WTC11 (cell line): ENCODE measurements at places on chromosomes 2 and 18. TPM values are rescaled to one million over a fixed set of nuclear protein-coding genes. Genes with fewer than 3 reads are reported as not detected.

- no peak for DNase-seq
Observed at GRCh38 chr18:47929681-47930198, 719 bp downstream of the SMAD2 start.

DNA sequence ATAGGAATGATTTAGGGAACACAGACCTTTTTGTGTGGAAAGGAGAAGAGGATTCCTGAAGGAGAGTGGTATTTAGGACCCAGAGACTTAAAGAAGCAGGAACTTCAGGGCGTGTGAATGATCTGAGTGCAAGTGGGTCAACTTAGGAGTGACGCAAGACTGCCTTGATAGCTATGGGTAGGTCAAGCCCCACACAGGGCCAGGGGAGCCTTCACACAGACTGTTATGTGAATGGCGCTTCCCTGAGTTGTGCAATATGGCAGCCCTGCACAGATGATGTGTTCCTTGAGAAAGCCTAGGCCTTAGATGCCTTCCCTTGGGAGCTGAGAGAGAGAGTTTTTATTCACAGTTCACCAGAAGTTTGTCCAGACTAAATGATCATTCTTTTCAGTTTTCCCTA lies 47.1 kb upstream of the IGFBP5 start:
- no peak for DNase-seq

- DNase-seq, result peak; percentile 57
Observed at GRCh38 chr2:199704358-199705238, 146.4 kb downstream of the FTCDNL1 start.

Gene MC4R
- 0.16 TPM in 1 of 3 replicates, not detected in the others for total RNA-seq

GRCh38 chr2:128464456-128464855 lies 145.8 kb upstream of the HS6ST1 start:
- no peak for DNase-seq

Gene CENPA
- total RNA-seq, result 37.4 to 45.6 TPM (median 40.2 TPM) in 3 replicates

GRCh38 chr2:105744909-105745853 lies at the start of gene NCK2:
Gene NCK2, plus strand, starts transcription at chr2:105744912. Its CDS starts 110,152 bp downstream, at chr2:105855064.
- peak; percentile 44 for DNase-seq

- no peak for DNase-seq
Observed at GRCh38 chr18:73679941-73680712, 467.5 kb downstream of the FBXO15 start.

Gene PLA2R1
- total RNA-seq, result 0.76 to 1.1 TPM (median 0.92 TPM) in 3 replicates

GRCh38 chr18:61681065-61681464 lies 211.7 kb downstream of the RNF152 start:
- no peak for DNase-seq

GRCh38 chr18:7257426-7257740 lies 26.5 kb downstream of the LRRC30 start:
- no peak for DNase-seq

GRCh38 chr2:207412787-207413310 lies 116.9 kb upstream of the CREB1 start:
- no peak for DNase-seq

DNA sequence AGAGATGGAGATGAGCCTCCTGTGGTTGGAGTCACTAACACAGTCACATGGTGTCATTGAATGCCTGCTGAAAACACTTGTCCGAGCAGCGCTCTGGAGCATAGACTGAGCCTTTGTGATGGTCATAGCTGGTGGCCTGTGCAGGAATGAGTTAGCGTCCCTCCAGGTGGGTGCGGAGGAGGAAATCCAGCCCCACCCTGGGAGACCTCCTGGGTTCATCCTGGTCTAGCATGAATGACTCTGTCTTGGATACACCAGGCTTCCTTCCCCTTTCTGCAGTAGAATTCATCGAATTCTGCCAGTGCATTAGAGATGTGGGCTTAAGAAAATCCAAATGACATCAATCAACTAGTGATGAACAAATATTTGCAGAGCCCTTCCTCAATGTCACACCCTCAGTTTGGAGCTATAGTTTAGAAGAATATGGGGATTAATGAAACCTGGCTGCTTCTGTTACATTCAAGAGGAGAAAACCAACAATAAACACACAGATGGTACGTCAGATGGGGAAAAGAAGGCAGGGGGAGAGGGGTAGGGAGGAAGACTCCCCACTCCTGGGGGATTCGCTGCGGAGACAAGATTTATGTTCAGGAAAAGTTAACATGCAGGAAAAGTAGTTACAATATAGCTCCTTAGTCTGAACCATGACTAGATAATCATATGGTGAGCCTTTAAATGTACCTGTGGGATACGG lies 136.7 kb downstream of the DDX1 start:
- no peak for DNase-seq

DNA sequence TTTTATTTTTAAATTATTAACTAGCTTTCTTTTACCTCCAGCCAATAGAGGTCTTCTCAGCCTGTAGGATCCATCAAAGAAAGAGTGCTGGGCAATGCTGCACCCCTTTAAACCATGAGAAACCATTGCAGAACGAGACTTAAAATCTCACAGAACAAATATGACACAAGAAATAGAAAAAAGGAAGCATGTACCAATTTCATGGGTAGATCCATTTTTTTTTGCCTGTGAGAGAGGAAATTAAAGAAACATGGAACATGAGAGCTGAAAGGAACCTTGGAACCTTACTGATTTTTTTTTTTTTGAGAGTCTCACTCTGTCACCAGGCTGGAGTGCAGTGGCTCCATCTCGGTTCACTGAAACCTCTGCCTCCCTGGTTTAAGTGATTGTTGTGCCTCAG lies 14.0 kb downstream of the HRH4 start:
- no peak for DNase-seq

DNA sequence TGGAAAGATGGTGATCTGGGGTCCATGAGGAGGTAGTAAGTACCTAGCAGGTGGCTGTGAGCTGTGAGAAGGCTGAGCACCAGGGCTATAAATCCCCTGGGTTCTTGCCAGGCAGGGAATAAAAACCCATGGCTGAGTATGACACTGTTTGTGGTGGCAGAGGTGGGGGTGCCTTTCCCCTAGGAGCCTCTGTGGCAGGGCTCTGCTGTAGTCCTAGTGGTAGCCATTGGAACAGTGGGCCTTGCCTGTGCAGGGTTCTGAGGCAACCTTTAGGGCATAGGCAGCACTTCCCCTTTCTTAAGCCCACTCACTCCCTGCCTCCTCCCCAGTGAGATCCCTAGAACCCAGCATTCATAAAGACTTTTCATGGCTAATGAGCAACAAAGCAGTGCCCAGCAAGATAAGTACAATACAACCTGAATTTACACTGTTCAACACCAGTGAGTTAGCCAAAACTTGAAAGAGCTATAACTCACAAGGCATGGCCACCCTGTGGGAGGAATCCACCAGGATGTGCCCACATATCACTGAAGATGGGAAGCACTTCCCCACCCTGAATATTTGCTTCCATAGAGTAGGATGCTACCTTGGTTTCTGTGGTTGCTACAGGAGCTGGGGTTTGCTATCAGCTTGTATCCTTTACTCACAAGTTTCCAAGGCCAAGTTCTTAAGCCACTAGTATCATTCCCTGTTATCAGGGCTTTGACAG lies 100.9 kb upstream of the NEUROD1 start:
- peak; percentile 9 for DNase-seq

DNA sequence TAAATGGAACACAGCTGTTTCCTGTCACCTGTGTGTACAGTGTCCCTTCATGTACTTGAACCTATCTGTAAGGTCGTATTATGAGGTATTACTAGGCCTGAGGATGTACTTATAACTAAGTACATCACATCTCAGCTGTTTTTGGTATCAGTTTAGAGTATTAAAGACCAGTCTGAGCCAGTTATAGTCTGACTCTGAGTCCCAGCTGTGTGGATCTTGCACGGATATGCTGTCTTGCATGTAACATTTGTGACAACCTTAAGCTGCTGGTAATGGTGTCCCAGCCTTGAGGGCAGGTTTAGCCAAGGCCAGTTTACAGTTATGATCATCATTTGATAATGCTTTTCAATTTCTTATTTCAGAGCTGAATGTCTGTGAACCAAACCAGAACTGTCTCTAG lies 496.3 kb downstream of the SLC4A3 start:
- DNase-seq, result no peak

GRCh38 chr2:181812106-181812743 lies 79.3 kb upstream of the ITPRID2 start:
- no peak for DNase-seq

Gene CD8A
- total RNA-seq, result 0.27 to 0.44 TPM (median 0.30 TPM) in 3 replicates

- DNase-seq, result no peak
Observed at GRCh38 chr2:190653931-190654330, 5.0 kb downstream of the NAB1 start.

Gene HOXD3
- not detected in 3 replicates for total RNA-seq

DNA sequence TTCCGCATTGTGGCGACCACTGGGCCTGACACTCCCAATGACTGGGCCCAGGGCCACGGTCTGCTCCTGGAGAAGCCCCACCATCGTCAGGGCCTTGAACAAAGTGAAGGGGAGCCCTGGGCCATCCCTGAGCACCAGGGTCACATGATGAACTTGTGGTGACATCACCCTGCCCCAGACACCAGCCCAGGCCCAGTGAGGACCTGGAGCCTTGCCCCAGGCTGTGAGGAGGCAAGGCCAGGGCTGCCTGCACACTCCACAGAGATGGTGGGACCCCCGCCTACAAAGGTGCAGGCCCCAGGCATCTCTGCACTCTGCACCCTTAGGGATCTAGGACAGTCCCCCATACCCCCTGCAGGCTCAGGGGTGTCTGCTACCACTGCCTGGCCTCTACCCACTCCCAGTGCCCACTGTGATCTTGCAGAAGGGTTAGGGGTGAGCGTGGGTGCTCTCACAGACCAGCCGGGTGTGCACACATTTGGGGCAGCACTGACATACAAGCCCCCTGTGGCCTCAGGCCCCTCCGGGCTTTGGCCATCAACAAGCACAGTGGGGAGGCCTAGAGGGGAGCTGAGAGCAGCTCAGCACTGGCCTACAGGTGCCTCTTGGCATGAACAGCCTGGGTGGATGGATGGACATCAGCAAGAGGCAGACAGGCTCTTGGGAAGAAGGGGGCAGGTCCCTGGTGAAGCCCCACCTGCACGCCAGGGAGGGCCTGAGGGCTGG lies 624.0 kb upstream of the LRRTM4 start:
- no peak for DNase-seq

Gene RNU2-63P
- 2.5 to 7.7 TPM (median 5.2 TPM) in 3 replicates for total RNA-seq

Gene CCL20
- not detected in 3 replicates for total RNA-seq

- peak; percentile 39 for DNase-seq
Observed at GRCh38 chr2:28155627-28156026, 237.0 kb upstream of the FOSL2 start.

DNA sequence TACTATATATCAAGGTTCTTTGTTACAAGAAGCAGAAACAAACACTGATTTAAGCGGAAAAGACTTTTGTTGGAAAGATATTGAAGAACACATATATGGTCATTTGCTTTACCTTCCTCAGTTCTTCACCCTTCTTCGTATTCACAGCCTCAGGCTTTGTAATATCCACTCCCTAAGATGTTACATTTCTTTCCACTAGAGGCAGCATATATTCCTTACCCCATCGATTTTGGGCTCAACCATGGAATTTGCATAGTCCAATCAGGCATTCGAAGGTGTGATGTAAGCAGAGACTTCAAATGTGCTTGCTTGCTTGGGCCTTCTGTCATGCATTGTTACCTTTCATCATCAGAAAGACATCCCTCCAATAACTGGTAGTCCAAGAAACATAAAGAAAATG lies 287.4 kb downstream of the PID1 start:
- DNase-seq, result no peak

Gene LRRC30
- not detected in 3 replicates for total RNA-seq

- peak; percentile 81 for DNase-seq
Observed at GRCh38 chr2:151999053-151999452, 99.8 kb downstream of the CACNB4 start.

- peak; percentile 57 for DNase-seq
Observed at GRCh38 chr2:161237392-161238264, 70.6 kb upstream of the PSMD14 start.

GRCh38 chr2:73009177-73009839 lies 62.2 kb downstream of the SFXN5 start:
- no peak for DNase-seq

Gene ASB18
- not detected in 3 replicates for total RNA-seq

Gene SIGLEC15
- total RNA-seq, result 0.30 to 0.48 TPM in 2 of 3 replicates, not detected in the other

GRCh38 chr18:28075501-28075900 lies 101.4 kb downstream of the CDH2 start:
- no peak for DNase-seq

DNA sequence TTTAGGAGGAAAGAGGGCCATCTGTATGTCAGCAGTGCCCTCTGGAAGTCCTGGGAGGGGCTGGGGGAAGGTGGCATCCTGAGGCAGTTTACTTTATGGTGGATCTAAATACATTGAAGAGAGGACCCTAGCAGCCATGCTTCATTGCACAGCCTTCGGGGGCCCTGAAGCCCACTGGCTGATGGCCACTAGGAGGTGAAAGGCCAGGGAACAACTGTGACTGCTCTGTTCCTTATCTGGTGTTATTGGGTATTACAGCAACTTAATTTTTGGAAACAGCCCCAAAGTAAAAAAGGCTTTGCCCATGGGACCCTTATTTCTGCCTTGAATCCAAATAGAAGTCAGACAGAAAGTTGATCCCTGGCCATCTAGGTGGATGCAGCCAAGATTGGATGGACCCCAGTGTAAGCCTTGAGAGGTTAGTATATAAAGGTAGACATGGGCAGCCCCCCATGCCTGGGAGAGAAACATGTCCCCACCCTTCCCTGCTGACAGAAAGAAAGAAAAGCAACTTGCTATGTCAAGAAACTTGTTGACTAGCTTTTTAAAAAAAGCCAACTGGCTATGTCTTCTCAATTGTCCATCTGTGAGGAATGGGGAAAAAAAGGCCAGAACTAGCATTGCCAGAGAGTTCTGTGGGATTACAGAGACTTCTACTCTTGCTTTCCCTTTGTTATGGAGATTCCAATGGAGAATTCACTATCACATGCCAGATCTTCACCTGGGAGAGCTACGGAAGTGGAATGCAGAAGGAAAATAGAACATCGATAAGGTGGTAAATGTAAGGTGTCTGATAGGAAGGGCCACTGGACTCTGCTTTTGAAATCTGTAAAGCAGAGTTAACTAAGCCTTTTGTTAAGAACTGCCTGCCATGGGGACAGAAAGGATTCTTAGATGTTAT lies 58.6 kb upstream of the OSR1 start:
- no peak for DNase-seq

DNA sequence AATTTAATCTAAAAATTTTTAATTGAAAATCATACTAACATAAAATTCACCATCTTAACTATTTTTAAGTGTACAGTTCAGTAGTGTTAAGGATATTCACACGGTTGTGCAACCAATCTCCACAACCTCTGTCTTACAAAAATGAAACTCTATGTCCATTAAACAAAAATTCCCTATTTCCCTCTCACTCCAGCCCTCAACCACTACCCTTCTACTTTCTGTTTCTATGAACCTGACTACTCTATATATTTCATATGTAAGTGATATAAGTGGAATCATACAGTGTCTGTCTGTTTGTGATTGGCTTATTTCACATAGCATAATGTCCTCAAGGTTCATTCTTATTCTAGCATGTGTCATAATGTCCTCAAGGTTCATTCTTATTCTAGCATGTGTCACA lies 34.3 kb upstream of the OSBPL6 start:
- no peak for DNase-seq

DNA sequence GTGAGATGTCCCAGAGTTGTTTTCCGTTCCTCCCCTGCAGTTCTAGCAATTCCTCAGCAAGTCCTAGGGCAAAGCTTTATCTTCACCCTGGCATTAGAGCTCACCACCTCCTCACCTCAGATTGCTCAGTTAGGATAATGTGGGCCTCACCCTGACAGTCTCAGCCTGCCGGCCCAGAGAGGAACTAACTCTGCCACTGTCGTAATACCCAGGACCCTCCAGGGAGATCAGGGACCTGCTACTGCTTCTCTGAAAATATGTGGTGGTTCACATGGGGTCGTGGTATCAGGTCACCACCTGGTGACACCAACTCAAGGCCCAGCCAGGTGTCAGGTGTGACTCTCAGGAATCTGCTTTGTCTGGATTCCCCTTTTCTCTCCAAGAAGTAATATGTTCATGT lies 120.7 kb downstream of the FEZ2 start:
- DNase-seq, result no peak
